ENCODE measurements at places on chromosomes 2 and 18.

- peak; percentile 14 for DNase-seq
Measured at GRCh38 chr18:58361212-58361611, 267.7 kb downstream of the ALPK2 start.

- DNase-seq = no peak
Measured at GRCh38 chr2:233223059-233223894, 28.2 kb upstream of the ATG16L1 start.

- DNase-seq = no peak
Measured at GRCh38 chr2:101921319-101921952, 70.3 kb upstream of the IL1R2 start.

DNA sequence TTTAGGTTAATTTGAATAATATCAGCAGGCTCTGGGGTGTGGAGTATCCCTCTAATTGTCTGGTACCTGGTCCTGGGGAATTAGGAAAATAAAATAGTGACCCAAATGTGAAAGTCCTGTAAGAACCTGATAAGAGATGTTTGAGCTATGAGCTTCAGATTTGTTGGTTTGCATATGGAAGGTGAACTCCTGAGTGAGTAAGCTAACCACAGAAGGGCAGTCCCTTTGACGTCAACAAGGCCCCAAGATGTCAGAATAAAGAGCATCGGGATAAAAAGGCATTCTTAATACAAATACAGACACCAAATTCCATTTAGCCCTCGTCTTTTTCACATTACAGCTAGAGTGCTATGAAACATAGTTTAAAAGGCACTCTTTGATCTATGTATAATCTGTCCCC is 1366.3 kb upstream of the TMEFF2 start:
- no peak for DNase-seq

GRCh38 chr2:96864343-96865091 is 5.4 kb downstream of the SEMA4C start:
- no peak for DNase-seq

GRCh38 chr18:57925706-57926105 is 118.3 kb upstream of the NEDD4L start:
- peak; percentile 75 for DNase-seq

GRCh38 chr2:173415431-173416381 is 61.0 kb downstream of the CDCA7 start:
- no peak for DNase-seq

GRCh38 chr2:180099308-180099707 is 92.2 kb upstream of the CWC22 start:
- DNase-seq = no peak

DNA sequence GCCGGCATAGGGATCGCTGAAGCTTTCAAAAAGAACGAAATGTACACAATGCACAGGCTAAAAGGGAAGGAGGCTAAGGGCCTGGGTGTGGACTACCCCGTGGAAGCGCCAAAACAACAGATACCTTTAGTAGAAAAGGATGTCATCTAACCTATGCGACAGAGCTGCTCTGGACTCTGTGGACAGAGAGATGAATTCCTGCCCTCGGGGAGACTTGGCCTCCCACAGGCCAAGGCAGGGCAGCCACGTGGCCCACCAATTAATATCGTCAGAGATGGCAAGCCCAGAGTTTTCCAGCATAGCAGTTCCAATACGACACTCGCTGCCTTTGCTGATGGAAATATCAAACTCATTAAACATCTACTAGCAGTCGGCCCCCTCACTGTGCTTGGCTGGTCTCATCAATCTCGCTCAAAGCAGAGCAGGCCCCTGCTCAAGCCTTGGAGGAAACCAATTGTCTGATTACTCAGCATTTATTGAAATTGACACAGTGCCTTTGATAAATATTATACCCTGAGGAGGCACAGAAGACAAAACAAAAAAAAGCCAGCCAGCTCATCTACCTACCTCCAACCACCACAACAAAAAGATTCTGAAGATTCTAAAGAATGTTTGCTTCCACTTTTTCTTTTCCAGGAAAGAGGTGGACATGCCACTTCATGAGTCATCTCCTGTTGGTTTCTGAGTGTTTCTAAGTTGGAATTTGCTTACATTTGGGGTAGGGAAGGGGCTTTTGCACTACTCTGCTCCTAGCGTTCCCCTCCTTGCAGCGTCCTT is 79.0 kb upstream of the ACAA2 start:
- no peak for DNase-seq

- no peak for DNase-seq
Measured at GRCh38 chr2:168350380-168350779, 103.0 kb upstream of the STK39 start.

DNA sequence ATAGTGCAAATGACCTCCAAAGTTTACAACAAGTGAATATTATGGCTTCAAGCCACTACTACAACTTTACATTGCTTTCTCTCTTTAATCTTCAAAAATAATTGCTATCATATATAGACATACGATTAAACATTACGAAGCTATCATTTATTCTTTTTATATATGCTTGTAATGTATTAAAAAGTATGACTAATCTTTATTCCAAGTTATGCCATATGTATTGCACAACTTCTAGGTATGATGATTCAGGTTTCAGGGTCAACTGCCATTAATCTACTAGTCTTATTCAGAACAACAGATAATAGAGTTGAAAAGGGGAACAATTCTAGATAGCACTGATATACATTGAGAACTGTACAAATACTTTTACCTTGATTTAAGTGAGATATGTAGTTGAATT is 506.2 kb upstream of the TMEFF2 start:
- DNase-seq = no peak

- no peak for DNase-seq
Measured at GRCh38 chr18:43642727-43643330, 365.5 kb upstream of the SYT4 start.

DNA sequence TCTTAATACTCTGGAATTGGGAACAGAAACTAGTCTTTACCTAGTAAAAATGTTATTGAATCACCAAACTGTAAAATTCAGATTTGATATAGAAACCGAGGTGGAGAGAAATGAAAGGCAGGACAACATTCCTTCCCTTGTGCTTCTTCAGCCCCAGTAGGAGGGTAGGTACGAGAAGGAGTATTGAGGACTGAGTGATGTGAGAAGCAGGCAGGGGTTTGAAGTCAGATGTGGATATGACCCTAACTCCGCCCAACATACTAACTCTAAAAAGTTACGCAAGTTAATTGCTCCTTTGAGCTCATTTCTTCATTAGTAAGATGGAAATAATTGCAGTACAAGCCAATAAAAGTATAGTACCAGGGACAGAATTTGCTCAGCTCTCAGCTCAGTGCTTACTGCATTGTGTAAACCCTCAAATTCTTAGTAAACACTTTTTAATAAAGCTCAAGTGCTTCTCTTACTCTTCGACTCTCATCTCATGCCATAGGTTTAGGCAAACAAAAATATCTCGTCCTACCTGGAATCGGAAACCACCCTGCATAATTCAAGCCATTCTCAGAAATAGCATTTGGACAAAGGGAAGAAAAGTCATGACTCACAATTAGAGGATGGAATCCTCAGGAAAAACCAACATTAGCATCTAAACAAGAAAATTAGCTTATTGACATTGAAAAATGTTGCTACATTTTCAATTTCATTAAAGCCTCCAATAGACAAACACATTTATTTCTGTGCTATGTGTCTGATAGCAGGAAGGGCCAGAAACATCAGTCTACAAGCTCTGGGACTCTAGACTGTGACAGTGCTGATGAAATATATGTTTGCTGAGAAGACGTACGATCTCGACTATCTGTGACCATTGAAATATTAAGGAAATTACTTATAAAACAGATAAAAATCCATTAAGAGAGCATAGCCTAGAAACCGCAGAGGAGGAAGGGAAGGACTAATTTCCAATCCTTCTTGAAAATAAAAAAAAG is 161.3 kb downstream of the HNMT start:
- DNase-seq = no peak

DNA sequence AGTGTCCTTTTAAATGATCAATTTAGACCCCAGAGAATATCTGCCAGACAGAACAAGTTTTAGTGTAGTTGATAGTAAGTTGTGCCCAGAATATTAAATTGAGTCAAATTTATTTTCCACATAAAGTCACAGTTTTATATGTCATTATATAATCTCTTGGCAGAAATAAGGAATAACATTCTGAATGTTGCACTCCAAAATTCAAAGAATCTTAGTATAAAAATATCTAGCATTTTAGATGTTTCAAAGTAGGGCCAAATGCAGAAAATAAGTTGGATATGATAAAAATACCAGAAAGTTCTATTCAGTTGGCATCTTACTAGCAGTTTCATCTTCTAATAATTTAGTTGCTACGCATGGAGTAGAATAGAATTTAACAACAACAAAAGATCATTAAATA is 33.5 kb downstream of the SCN1A start:
- DNase-seq = no peak

GRCh38 chr2:118089139-118089800 is 999 bp downstream of the INSIG2 start:
- peak; percentile 54 for DNase-seq

DNA sequence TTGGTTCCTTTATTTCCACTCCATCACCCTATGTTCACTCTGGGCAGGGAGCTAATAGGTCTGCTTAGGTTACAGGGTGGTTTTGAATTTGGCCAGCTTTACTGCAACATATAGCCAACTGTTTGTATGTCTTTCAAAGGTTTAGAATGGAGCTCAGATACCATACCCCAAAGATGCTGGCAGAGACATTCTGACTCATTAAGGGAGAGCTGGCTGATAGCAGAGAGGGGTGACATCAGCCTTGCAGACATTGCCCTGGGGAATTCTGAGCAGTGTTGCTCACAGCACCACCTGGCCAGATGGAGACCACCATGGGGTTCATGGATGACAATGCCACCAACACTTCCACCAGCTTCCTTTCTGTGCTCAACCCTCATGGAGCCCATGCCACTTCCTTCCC is 2.1 kb downstream of the PROKR1 start:
- no peak for DNase-seq

- DNase-seq = peak; percentile 85
Measured at GRCh38 chr2:9145109-9145751, 61.4 kb upstream of the ASAP2 start.

- DNase-seq = no peak
Measured at GRCh38 chr2:147068071-147068470, 776.8 kb upstream of the ACVR2A start.

GRCh38 chr2:135175177-135175576 is 123.1 kb downstream of the RAB3GAP1 start:
- no peak for DNase-seq

DNA sequence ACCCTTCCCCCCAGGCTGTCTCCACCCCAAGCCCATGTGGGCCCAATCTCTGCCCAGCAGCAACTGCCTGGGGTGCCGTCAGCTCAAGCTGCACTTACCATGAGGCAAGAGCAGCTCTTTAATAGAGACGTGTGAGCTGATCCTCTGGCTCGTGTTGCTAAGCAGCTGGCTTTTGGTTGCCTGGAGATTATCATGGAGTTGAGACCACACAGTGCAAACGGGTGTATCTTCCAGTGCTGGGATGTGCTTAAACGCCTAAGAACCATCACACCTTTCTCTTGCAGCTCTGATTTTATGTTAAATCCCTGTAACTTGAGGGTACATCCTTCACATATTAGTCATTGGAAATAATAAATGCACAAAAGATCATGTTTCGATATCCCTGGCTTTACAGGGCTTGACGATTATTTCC is 271.1 kb downstream of the PRKCE start:
- peak; percentile 26 for DNase-seq

- peak; percentile 83 for DNase-seq
Measured at GRCh38 chr2:43073401-43073825, 153.0 kb downstream of the ZFP36L2 start.

DNA sequence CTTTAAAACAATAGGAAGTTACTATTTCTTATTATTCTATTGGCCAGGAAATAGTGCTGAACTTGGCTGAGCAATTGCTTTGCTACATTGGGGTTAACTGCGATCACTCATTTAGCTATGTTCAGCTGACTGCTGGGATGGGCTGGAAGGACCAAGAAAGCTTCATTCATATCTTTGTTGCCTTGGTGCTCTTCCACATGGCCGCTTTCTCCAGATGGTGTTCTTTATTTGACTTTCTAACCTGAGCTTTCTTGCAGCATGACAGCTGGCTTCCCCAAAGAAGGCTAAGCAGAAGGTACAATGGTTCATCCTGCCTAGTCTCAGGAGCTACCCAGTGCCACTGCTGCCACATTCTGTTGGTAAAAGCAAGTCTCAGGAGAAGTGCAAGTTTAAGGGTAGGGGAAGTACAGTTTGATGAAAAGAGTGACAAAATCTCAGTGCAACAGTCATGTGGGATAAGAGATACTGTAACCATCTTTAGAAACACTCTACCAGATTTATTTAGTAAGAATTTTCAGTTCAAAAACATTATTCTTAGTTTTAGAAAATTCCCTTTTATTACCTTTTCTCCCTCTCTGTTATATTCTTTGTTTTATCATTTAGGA is 180.6 kb upstream of the RBMS1 start:
- no peak for DNase-seq

DNA sequence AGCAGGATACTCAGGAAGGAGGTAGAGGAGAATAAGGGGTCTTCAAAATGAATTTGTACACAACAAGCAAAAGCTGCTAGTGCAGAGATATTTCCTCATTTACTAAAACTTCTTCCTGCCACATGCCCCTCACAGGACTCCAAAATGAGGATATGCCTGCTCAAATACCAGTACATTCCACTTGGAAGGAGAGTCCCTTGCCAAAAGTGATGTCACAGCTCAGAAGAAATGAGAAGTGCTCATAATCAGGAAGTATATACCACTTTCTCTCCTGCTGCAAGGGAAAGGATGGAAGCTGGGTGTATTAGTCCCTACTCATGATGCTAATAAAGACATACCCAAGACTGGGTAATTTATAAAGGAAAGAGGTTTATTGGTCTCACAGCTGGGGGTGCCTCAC is 87.7 kb upstream of the FSHR start:
- DNase-seq = peak; percentile 69

- DNase-seq = no peak
Measured at GRCh38 chr2:129438501-129439057, 540.9 kb upstream of the RAB6C start.

- DNase-seq = no peak
Measured at GRCh38 chr18:11096839-11097750, 52.3 kb downstream of the PIEZO2 start.

- DNase-seq = peak; percentile 62
Measured at GRCh38 chr2:46849721-46850556, 65.7 kb downstream of the MCFD2 start.

GRCh38 chr2:138321458-138321857 is 180.1 kb upstream of the SPOPL start:
- no peak for DNase-seq

- DNase-seq = peak; percentile 71
Measured at GRCh38 chr2:40332191-40332826, 119.6 kb downstream of the SLC8A1 start.

- no peak for DNase-seq
Measured at GRCh38 chr2:72629062-72629461, 196.8 kb downstream of the EXOC6B start.

DNA sequence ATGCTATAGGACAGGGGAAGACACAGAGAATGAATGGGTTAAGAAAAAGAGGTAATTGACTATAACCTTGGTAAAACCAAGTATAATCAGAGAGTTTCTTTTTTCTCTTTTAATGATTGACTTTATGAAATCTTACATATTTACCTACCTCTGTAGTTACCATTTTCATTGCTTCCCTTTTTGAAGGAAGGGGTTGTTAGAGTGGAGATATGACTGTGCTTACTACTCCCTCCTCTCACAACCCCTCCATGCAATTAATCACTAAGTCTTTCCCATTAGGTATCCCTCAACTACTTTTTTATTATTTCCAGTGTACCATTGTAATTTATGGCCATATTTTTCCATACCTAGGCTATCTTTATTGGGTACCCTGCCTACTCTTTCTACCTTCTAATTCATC is 71.4 kb downstream of the WDR7 start:
- no peak for DNase-seq

Data from EH (cell line).